EL (cell line): ENCODE measurements at places on chromosomes 6 and 20.

- no peak for DNase-seq
These were observed 481.9 kb downstream of the C6orf118 start for GRCh38 chr6:164827537-164827936.

DNA sequence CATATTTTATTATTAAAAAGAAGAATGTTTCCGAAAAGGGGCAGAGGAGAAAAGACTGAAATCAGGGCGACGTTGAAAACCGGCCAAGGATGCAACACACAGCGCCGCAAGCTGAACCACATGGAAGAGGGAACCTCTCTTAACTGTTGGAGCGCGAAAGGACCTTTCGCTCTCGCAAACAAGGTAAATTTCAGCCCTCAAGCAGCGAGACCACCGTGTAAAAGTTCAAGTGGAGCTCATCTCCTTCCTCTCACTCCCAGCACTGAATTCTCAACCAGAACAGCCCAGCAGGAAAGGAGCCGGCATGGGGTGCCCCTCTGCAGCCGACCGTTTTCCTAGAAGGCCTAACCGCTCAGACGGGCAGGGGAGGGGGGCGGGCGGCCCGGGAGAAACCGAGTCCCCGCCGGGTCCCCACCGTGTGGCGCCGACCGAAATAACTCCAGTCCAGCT is 621 bp downstream of the GPR63 start:
- peak; percentile 18 for DNase-seq

GRCh38 chr20:13526551-13526950 is 112.2 kb downstream of the TASP1 start:
- DNase-seq = no peak

DNA sequence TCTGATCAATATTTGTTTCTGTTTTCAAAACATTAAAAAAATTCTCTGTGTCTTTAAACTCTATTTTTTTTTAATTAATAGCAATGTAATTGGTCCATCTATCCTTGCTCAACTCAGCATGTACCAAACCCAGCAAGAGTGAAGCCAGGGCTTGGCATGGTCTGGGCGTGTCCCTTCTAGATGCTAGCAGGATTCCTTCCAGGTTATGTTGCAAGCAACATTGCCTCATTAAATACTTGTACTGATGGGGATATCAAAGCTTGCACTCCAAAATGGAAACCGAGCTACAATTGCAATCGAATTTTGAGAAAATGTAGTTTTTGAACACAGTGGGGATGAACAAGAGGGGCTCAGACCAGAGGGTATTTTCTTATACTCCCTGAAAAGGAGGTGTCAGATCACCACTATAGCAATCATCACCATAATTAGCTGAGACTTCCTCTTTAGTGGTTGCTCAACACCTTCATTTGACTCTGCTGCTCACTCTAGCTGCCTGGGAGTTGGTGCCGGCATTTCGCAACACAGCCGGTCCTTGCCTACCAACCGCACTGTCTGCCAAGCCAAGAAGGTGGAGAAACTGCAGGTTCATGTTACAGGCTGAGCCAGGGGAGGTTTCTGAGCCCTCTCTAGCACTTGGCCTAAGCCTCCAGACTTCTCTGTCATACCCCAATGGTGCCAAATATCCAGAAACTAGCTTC is 67.8 kb upstream of the RALGAPA2 start:
- DNase-seq = no peak
